ENCODE measurements at places on chromosomes 2 and 18. TPM values are rescaled to one million over a fixed set of nuclear protein-coding genes. Genes with fewer than 3 reads are reported as not detected.

- peaks cover 4% of the 10 kb centered on the region for H3K36me3 ChIP-seq
- H3K4me3 ChIP-seq: no peak overlapping the region
- no peaks in the 10 kb centered on the region for H3K27me3 ChIP-seq
- H3K27ac ChIP-seq: no peak overlapping the region
Measured at GRCh38 chr2:226885769-226886435, 50.0 kb downstream of the RHBDD1 start.

GRCh38 chr2:127220768-127221527 is 849 bp upstream of the CYP27C1 start:
- peaks cover 8% of the 10 kb centered on the region for H3K36me3 ChIP-seq
- no peak for DNase-seq

- peaks cover 17% of the 10 kb centered on the region for H3K36me3 ChIP-seq
- H3K4me1 ChIP-seq: no peaks in the 10 kb centered on the region
- no peak overlapping the region for H3K4me3 ChIP-seq
- peaks cover 12% of the 10 kb centered on the region for H3K27me3 ChIP-seq
- H3K27ac ChIP-seq: no peak overlapping the region
Measured at GRCh38 chr2:127818241-127818640, 7.3 kb upstream of the WDR33 start.

GRCh38 chr2:127606625-127607398 is 39.1 kb upstream of the GPR17 start:
- no peak overlapping the region for H3K27ac ChIP-seq
- H3K4me3 ChIP-seq: no peak overlapping the region
- H3K27me3 ChIP-seq: no peaks in the 10 kb centered on the region
- H3K4me1 ChIP-seq: no peaks in the 10 kb centered on the region
- DNase-seq: no peak

DNA sequence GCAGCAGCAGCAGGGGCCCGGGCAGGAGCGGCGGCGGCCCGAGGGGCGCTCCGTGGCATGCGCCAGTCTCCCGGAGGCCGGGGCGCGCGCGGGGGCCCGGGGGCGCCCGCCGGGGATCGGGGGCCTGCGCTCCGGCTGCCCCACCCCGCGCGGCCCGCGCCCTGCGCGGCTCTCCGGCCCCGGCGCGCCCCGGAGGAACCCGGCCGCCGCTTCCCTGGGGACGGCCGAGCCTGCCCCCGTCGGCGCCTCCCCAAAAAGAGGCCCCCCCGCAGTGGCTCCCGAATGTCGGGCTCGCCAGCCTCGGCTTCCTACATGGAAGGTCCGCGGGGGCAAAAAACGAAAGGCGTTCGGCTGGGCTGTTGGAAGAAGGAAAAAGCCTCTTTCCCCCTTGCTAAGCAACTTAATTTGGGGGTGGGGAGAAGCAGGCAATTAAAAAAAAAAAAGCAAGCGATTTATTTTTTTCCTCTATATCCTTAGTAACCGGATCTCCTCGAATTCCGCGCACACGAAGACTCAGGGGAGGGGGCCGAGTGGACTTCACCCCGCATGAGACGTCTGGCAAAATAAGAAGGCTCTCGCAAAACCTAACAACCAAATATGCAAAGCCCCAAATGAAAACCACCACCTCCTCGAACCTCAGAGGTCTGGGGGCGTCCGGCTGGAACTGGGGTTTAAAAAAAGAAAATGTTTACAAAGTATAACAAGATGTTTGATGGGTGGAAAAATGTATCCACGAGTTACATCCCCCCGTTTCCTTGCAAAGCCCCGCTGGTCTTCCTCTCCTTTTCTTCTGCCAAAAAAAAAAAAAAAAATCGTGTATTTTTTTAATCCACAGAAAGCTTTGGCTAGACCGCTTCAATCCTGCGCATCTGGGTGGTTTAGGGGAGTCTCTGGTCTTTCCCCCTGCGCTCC is at the start of gene SMAD7:
Gene SMAD7 (minus strand): TSS at position 430 of the 912 bp plus-strand sequence. CDS start 541 bp downstream, outside the sequence.
- DNase-seq: no peak
- peaks cover 33% of the 10 kb centered on the region for H3K4me1 ChIP-seq
- peak within 1 kb of the TSS; percentile 33 for H3K27ac ChIP-seq
- H3K4me3 ChIP-seq: peak within 1 kb of the TSS; percentile 96
- H3K27me3 ChIP-seq: peaks cover 10% of the 10 kb centered on the region

GRCh38 chr2:8263901-8264300 is 418.0 kb upstream of the ID2 start:
- peaks cover 10% of the 10 kb centered on the region for H3K27me3 ChIP-seq
- H3K27ac ChIP-seq: no peak overlapping the region
- DNase-seq: no peak
- H3K4me3 ChIP-seq: no peak overlapping the region
- no peaks in the 10 kb centered on the region for H3K36me3 ChIP-seq

DNA sequence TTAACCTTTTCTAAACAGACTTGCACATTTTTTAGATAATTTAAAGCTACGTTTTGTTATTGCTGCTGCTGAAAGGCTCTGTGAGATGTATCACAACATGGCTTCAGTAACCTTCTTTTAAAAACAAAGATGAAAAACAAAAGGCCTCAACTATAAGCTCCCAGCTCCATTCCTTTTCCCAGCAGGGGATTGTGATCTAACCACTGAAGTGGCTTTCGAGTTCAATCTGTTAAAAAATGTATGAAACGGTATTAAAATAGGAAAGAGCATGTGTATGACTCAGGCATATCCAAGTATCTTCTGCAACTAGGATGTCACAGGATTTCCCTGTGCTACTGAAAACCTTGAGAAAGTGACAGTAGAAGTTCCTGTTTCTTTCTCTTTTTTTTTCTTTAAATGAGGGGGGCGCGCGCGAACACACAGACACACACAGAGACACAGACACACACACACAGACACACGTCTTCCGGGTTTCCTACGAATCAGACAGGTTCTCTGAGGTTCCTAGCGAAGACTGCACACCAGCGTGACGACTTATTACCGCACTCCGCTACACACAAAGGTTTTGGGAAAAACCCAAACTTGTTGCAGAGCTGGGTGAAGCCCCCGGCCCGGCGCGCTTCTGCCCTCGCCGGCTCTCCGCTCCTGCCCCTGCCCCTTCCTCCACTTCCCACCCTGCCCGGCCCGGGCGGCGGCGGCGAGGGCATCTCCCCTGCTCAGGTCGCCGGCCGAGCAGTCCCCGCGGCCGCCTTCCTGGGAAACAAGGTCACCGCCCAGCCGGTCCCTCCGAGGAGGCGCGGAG is 86.8 kb downstream of the RBMS1 start:
- H3K4me1 ChIP-seq: peaks cover 36% of the 10 kb centered on the region
- H3K27ac ChIP-seq: peak overlapping the region; percentile 96
- peak overlapping the region; percentile 97 for H3K4me3 ChIP-seq
- peaks cover 2% of the 10 kb centered on the region for H3K36me3 ChIP-seq

GRCh38 chr2:13607139-13607538 is 890.4 kb downstream of the TRIB2 start:
- H3K27ac ChIP-seq: no peak overlapping the region
- DNase-seq: no peak
- H3K36me3 ChIP-seq: no peaks in the 10 kb centered on the region
- H3K27me3 ChIP-seq: no peaks in the 10 kb centered on the region

GRCh38 chr18:9278028-9278427 is 56.5 kb upstream of the TWSG1 start:
- H3K4me3 ChIP-seq: no peak overlapping the region
- peak overlapping the region; percentile 43 for H3K27ac ChIP-seq

GRCh38 chr2:37588316-37588777 is 83.1 kb downstream of the CDC42EP3 start:
- peaks cover 77% of the 10 kb centered on the region for H3K4me1 ChIP-seq
- H3K4me3 ChIP-seq: peak overlapping the region; percentile 1
- peak overlapping the region; percentile 72 for H3K27ac ChIP-seq
- no peak for DNase-seq
- no peaks in the 10 kb centered on the region for H3K27me3 ChIP-seq
- H3K36me3 ChIP-seq: no peaks in the 10 kb centered on the region

DNA sequence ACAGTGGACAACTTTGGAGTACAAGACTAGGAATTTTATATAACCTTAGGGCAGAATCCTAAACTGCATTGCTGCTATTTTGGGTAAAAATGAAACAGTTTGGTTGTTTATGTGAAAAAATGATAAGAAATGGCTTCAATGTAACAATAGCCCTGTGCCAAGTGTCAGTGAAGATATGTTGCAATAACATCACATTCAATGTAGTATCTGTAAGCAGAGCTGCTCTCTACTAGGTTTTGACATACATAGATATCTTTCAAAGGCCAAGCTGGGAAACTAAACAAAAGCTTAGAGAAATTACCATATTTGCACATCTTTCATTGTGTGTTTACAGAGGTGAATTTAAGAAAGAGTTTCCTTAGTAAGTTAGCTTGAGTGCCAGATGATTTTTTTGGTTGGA is 135.0 kb upstream of the DOK6 start:
- H3K4me1 ChIP-seq: no peaks in the 10 kb centered on the region
- no peak for DNase-seq
- no peak overlapping the region for H3K27ac ChIP-seq
- H3K36me3 ChIP-seq: no peaks in the 10 kb centered on the region
- no peaks in the 10 kb centered on the region for H3K27me3 ChIP-seq

RIOK3 gene
- total RNA-seq: 75.9 TPM

CTIF gene
- 4.6 TPM for total RNA-seq

MAPRE3 gene
- 4.8 TPM for total RNA-seq

HOXD12 gene
- not detected for total RNA-seq

PDCL3 gene
- total RNA-seq: 36.8 TPM

MPHOSPH10 gene
- total RNA-seq: 35.0 TPM
